ENCODE measurements at places on chromosomes 4 and X. TPM values are rescaled to one million over a fixed set of nuclear protein-coding genes. Genes with fewer than 3 reads are reported as not detected.

The MAMLD1 gene
- 2.8 TPM for total RNA-seq

The ALB gene
- 0.22 TPM for total RNA-seq

The TMEM31 gene
- not detected for total RNA-seq

The PLS3 gene
- total RNA-seq = 267 TPM

The MAGEA1 gene
- 0.07 TPM for total RNA-seq

GRCh38 chr4:90757534-90758060, 630.4 kb downstream of the CCSER1 start:
- H3K36me3 ChIP-seq = no peaks in the 10 kb centered on the region
- no peak for DNase-seq
- no peak overlapping the region for H3K4me3 ChIP-seq
- H3K27me3 ChIP-seq = no peaks in the 10 kb centered on the region
- no peak overlapping the region for H3K27ac ChIP-seq
- peaks cover 6% of the 10 kb centered on the region for H3K4me1 ChIP-seq

GRCh38 chrX:23952984-23953907, 45.4 kb downstream of the CXorf58 start:
- no peaks in the 10 kb centered on the region for H3K27me3 ChIP-seq
- no peak for DNase-seq
- H3K36me3 ChIP-seq = no peaks in the 10 kb centered on the region
- no peak overlapping the region for H3K27ac ChIP-seq
- H3K4me3 ChIP-seq = no peak overlapping the region
- no peaks in the 10 kb centered on the region for H3K4me1 ChIP-seq

GRCh38 chr4:142307857-142308256, 538.2 kb downstream of the INPP4B start:
- no peak for DNase-seq
- H3K36me3 ChIP-seq = no peaks in the 10 kb centered on the region
- no peak overlapping the region for H3K27ac ChIP-seq
- no peaks in the 10 kb centered on the region for H3K4me1 ChIP-seq
- no peak overlapping the region for H3K4me3 ChIP-seq

- DNase-seq = peak; percentile 63
- no peak overlapping the region for H3K4me3 ChIP-seq
- no peak overlapping the region for H3K27ac ChIP-seq
- H3K36me3 ChIP-seq = no peaks in the 10 kb centered on the region
- H3K27me3 ChIP-seq = no peaks in the 10 kb centered on the region
Observed at GRCh38 chr4:62415256-62415655, 1215.1 kb downstream of the ADGRL3 start.

GRCh38 chr4:94758700-94759399, 1.1 kb downstream of the BMPR1B start:
- peak; percentile 36 for DNase-seq
- H3K4me1 ChIP-seq = peaks cover 23% of the 10 kb centered on the region
- no peaks in the 10 kb centered on the region for H3K36me3 ChIP-seq
- H3K27me3 ChIP-seq = no peaks in the 10 kb centered on the region
